AG08396 (cell line): ENCODE measurements at places on chromosomes 4 and X.
A peak's percentile ranks its signal among the peaks of the same experiment; 100 is the strongest.

GRCh38 chr4:66568431-66568830, 898.1 kb upstream of the EPHA5 start:
- no peak for DNase-seq

GRCh38 chr4:145814246-145814645, 124.4 kb downstream of the ZNF827 start:
- no peak for DNase-seq

DNA sequence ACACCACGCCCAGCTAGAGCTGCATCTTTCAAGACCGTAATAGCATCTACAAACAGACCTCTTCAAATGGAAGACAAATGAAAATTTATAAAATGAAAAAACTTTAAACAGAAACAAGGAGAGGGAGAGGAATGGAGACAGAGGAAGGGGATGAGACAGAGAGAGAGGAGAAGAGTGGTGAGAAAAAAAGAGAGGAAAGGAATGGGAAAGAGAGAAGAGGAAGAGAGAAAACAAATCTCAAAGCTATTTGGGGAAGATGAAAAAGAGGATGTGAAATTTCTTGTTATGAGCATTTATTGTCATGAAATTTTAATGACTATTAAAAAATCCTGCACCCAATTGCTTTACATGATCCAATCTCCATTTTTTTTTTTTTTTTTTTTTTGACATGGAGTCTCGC, 726.9 kb downstream of the GRID2 start:
- DNase-seq = no peak

DNA sequence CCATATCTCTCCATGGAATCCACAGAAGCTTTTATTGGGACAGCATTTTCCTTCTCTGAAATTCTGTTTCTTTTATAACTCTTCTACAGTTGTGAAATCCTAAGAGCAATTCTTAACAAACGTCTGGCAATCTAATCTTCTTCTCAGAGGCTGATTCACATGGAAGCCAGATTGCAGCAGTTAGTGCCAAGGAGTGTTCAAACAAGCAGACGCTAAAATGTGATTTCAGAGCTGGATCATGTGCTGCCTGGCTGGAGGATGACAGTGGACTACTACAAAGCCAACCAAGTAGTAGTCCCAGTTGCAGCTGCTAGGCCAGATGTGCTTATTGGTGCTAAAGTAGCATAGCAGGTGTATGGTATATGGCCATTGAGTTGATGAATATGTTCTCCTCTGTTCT, 27.7 kb upstream of the GLRB start:
- DNase-seq = peak; percentile 32

DNA sequence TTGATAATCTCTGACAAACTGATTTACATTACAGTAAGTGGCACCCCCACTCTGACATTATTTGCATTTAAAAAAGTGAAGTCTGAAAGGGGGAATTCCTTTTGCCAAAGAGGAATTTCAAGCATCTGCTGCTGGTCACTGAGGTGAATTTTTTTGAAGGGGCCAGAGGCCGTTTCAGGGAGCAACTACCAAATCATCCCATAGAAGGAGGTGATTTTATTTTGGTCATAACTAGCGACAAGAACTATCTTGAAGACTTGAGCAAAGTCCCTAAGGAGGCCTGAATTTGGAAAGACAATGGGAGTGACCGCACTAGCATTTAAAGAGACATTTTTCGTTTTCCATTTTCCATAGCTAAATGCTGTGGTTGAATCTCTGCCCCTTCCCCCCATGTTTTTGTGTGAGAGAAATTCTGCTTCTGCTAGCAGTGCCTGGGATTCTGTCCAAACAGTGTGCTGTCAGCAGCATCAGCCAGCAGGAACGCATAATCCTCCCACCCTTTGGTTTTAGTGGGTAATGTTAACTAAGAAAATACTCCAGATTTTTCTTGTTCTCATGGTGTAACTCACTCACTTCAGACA, 110.1 kb upstream of the MED14 start:
- peak; percentile 82 for DNase-seq

DNA sequence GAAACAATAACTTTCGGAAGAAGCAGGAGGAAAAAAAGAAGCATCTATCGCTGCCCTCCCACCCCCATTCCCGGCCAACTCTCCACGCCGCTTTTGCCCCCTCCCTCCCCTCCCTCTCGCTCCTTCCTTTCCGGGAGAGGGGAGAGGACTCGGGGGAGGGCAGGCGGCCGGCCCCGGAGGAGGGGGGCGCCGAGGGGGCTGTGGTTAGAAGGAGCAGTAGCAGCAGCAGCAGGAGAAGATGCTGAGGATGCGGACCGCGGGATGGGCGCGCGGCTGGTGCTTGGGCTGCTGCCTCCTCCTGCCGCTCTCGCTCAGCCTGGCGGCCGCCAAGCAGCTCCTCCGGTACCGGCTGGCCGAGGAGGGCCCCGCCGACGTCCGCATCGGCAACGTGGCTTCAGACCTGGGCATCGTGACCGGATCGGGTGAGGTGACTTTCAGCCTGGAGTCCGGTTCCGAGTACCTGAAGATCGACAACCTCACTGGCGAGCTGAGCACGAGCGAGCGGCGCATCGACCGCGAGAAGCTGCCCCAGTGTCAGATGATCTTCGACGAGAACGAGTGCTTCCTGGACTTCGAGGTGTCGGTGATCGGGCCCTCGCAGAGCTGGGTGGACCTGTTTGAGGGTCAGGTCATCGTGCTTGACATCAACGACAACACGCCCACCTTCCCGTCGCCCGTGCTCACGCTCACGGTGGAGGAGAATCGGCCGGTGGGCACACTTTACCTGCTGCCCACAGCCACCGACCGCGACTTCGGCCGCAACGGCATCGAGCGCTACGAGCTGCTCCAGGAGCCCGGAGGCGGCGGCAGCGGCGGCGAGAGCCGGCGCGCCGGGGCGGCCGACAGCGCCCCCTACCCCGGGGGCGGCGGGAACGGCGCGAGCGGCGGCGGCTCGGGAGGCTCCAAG, 1.3 kb downstream of the PCDH7 start:
- DNase-seq = peak; percentile 22

GRCh38 chr4:8351931-8352367, 82.4 kb downstream of the HTRA3 start:
- DNase-seq = no peak
